ENCODE measurements at places on chromosomes 5 and 9.

DNA sequence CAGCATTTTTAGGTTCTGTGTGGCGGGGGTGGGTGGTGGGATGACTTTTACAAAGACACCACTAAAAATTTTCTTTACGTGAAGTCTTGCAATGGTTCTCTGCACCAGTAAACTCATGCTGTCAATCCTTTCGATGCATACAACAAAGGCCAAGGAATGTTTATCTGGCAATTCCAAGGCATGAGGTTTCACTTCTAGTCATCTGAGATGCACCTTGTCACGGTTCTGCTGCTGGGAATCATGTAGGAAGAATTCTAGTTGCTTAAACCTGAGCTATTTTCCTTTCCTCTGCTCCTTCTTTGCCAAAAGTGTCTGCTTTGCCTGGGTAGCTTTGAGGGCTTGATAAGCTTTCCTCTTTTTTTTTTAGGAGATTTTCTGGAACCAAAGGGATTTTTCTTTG lies 1204.5 kb upstream of the SEMA6A start:
- no peaks in the 10 kb centered on the region for H3K4me1 ChIP-seq
- no peaks in the 10 kb centered on the region for H3K27me3 ChIP-seq
- H3K27ac ChIP-seq: no peak overlapping the region

GRCh38 chr9:90325913-90326653 lies 316.5 kb downstream of the DIRAS2 start:
- no peak overlapping the region for H3K4me3 ChIP-seq
- H3K36me3 ChIP-seq: no peaks in the 10 kb centered on the region
- no peaks in the 10 kb centered on the region for H3K27me3 ChIP-seq
- H3K4me1 ChIP-seq: no peaks in the 10 kb centered on the region
- no peak overlapping the region for H3K27ac ChIP-seq

DNA sequence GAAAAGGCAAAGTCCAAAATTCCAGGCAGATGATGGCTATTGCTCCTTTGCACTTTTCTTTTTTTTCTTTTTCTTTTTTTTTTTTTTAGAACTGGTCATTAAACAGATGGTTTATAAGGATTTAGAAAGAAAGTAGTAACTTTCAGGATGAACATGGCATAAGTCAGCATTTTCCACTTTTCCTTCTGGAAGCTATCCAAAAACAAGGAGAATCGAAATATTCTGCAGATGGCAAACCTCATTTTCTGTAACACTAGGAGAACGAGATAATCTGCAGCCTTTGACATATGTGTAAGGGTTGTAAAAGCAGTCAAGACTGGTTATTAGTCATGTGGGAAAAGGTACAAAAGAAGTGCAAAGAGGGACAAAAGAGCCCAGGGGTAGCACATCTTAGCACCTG lies 69.1 kb upstream of the PUM3 start:
- DNase-seq: no peak
- no peaks in the 10 kb centered on the region for H3K36me3 ChIP-seq
- no peaks in the 10 kb centered on the region for H3K4me1 ChIP-seq
- no peak overlapping the region for H3K4me3 ChIP-seq

- no peak for DNase-seq
- no peaks in the 10 kb centered on the region for H3K4me1 ChIP-seq
- H3K4me3 ChIP-seq: no peak overlapping the region
- no peaks in the 10 kb centered on the region for H3K36me3 ChIP-seq
- no peak overlapping the region for H3K27ac ChIP-seq
Observed at GRCh38 chr5:73805449-73805848, 179.5 kb downstream of the ARHGEF28 start.

- no peaks in the 10 kb centered on the region for H3K4me1 ChIP-seq
- no peaks in the 10 kb centered on the region for H3K36me3 ChIP-seq
- H3K27me3 ChIP-seq: no peaks in the 10 kb centered on the region
- H3K27ac ChIP-seq: no peak overlapping the region
- DNase-seq: no peak
Observed at GRCh38 chr9:130069048-130069447, 15.3 kb downstream of the GPR107 start.

GRCh38 chr9:128043467-128043868 lies 23.7 kb downstream of the NAIF1 start:
- no peaks in the 10 kb centered on the region for H3K36me3 ChIP-seq
- H3K4me3 ChIP-seq: no peak overlapping the region
- peak overlapping the region; percentile 54 for H3K27ac ChIP-seq
- no peak for DNase-seq

DNA sequence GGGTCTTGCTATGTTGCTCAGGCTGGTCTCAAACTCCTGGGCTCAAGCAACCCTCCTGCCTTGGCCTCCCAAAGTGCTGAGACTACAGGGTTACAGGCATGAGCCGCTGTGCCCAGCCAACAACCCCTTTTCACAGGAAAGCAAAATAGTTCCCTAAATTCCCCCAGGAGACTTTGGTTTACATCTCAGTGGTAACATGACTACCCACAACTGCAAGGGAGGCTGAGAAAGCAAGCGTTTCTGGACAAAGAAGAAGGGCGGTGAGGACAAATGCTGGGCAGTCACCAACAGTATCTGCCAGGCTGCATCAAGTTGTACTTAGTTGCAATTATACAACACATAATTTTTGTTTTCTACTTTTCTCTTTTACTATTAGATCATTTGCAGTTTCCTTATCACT lies 7.4 kb upstream of the ADGRD2 start:
- H3K36me3 ChIP-seq: no peaks in the 10 kb centered on the region
- DNase-seq: no peak
- H3K4me3 ChIP-seq: no peak overlapping the region
- peaks cover 32% of the 10 kb centered on the region for H3K27me3 ChIP-seq
- H3K27ac ChIP-seq: no peak overlapping the region
- H3K4me1 ChIP-seq: peaks cover 5% of the 10 kb centered on the region

GRCh38 chr9:72354704-72355103 lies 10.3 kb downstream of the ZFAND5 start:
- H3K4me3 ChIP-seq: no peak overlapping the region
- H3K36me3 ChIP-seq: peaks cover 60% of the 10 kb centered on the region
- H3K4me1 ChIP-seq: no peaks in the 10 kb centered on the region
- no peaks in the 10 kb centered on the region for H3K27me3 ChIP-seq
- no peak overlapping the region for H3K27ac ChIP-seq
- no peak for DNase-seq

- H3K4me3 ChIP-seq: no peak overlapping the region
- H3K4me1 ChIP-seq: no peaks in the 10 kb centered on the region
- no peak for DNase-seq
- no peaks in the 10 kb centered on the region for H3K36me3 ChIP-seq
- H3K27ac ChIP-seq: no peak overlapping the region
Observed at GRCh38 chr5:67050125-67050524, 146.5 kb downstream of the CD180 start.

GRCh38 chr9:109771796-109772531 lies 8.0 kb upstream of the PALM2AKAP2 start:
- no peak for DNase-seq
- H3K27ac ChIP-seq: no peak overlapping the region
- H3K27me3 ChIP-seq: no peaks in the 10 kb centered on the region
- H3K36me3 ChIP-seq: no peaks in the 10 kb centered on the region
- no peaks in the 10 kb centered on the region for H3K4me1 ChIP-seq

- no peaks in the 10 kb centered on the region for H3K27me3 ChIP-seq
- H3K4me1 ChIP-seq: peaks cover 7% of the 10 kb centered on the region
- H3K27ac ChIP-seq: peak overlapping the region; percentile 98
- H3K4me3 ChIP-seq: peak overlapping the region; percentile 80
- peaks cover 14% of the 10 kb centered on the region for H3K36me3 ChIP-seq
Observed at GRCh38 chr5:146447734-146448380, 724 bp downstream of the TCERG1 start.

- DNase-seq: no peak
- H3K27ac ChIP-seq: no peak overlapping the region
- no peak overlapping the region for H3K4me3 ChIP-seq
- H3K27me3 ChIP-seq: no peaks in the 10 kb centered on the region
- peaks cover 17% of the 10 kb centered on the region for H3K4me1 ChIP-seq
Observed at GRCh38 chr9:114400219-114400618, 12.4 kb upstream of the AKNA start.

GRCh38 chr5:66710557-66711088 lies 114.4 kb downstream of the MAST4 start:
- H3K27ac ChIP-seq: no peak overlapping the region
- H3K36me3 ChIP-seq: no peaks in the 10 kb centered on the region
- peaks cover 2% of the 10 kb centered on the region for H3K27me3 ChIP-seq
- no peaks in the 10 kb centered on the region for H3K4me1 ChIP-seq

DNA sequence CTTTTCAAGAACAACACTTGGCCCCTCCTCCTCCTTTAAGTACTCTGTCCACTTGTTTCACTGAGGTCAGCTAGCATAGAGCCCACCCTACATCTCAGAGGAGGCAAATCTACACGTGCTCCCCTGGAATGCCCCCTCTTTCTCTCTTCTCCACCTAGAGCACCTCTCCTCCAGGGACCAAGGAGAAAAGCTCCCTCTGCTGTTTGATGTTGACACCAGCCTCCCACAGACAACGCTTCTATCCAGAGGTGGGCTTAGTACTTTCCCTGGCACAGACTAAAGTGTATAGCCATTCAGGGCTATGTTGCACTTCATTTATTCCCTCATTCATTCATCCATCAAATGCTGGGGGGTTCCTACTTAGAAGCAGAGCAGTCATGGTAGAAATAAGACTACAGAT lies 68.2 kb upstream of the TAF1L start:
- peak; percentile 5 for DNase-seq
- no peaks in the 10 kb centered on the region for H3K36me3 ChIP-seq
- H3K27me3 ChIP-seq: no peaks in the 10 kb centered on the region
- H3K4me1 ChIP-seq: no peaks in the 10 kb centered on the region

DNA sequence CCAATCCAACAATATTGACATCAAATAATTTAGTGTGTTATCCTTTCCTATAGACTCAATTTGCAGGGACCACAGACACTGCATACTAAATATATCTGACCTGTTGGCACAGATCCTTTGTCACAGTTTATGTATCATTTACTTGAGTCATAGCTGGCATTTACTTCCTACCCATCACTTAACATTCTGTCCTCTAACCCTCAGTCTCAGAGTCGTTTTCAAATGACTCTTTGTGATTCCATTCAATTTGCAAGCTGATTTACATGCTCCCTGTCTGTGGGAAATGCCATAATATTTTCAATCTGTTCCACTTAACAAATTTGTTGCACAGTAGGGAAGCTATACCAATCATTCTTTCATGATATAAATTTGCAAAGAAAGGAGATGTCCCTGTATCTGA lies 265.7 kb upstream of the EDIL3 start:
- no peak overlapping the region for H3K27ac ChIP-seq
- no peak for DNase-seq
- H3K27me3 ChIP-seq: no peaks in the 10 kb centered on the region
- H3K36me3 ChIP-seq: no peaks in the 10 kb centered on the region
- H3K4me1 ChIP-seq: no peaks in the 10 kb centered on the region
- no peak overlapping the region for H3K4me3 ChIP-seq

DNA sequence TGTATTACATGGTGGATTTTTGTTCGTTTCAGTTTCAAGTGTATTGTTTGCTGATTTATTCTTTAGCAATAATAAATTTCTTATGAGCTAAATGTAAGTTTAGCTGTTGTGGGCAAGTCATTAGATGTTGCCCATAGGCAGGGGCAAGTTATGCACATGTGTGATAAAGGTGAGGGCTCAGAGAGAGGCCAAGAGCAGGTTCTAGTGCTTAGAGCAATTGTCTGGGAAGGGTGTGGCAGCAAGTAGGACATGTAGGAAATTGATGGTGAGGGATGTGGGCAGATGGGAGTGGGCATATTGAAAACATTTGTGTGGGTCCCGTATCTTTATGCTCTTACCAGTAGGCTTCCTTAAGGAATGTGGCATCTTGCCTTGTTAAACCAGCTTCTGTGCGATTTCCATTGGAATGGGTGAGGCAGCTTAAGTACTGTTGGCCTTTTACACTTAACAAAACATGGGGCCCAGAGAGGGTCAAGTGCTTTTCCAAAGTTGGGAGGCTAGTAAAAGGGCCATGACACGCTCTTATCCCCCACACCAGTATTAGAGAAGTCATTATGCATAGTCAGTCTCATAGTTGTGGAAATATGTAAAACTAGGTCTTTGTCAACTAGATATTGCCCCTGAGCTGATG lies 60.6 kb downstream of the KDM4C start:
- H3K27me3 ChIP-seq: no peaks in the 10 kb centered on the region
- no peak for DNase-seq
- H3K4me1 ChIP-seq: no peaks in the 10 kb centered on the region
- H3K4me3 ChIP-seq: no peak overlapping the region

- H3K36me3 ChIP-seq: no peaks in the 10 kb centered on the region
- H3K27ac ChIP-seq: no peak overlapping the region
- no peaks in the 10 kb centered on the region for H3K27me3 ChIP-seq
- H3K4me3 ChIP-seq: no peak overlapping the region
- DNase-seq: no peak
- no peaks in the 10 kb centered on the region for H3K4me1 ChIP-seq
Observed at GRCh38 chr5:137491121-137491520, 8.0 kb downstream of the SPOCK1 start.

DNA sequence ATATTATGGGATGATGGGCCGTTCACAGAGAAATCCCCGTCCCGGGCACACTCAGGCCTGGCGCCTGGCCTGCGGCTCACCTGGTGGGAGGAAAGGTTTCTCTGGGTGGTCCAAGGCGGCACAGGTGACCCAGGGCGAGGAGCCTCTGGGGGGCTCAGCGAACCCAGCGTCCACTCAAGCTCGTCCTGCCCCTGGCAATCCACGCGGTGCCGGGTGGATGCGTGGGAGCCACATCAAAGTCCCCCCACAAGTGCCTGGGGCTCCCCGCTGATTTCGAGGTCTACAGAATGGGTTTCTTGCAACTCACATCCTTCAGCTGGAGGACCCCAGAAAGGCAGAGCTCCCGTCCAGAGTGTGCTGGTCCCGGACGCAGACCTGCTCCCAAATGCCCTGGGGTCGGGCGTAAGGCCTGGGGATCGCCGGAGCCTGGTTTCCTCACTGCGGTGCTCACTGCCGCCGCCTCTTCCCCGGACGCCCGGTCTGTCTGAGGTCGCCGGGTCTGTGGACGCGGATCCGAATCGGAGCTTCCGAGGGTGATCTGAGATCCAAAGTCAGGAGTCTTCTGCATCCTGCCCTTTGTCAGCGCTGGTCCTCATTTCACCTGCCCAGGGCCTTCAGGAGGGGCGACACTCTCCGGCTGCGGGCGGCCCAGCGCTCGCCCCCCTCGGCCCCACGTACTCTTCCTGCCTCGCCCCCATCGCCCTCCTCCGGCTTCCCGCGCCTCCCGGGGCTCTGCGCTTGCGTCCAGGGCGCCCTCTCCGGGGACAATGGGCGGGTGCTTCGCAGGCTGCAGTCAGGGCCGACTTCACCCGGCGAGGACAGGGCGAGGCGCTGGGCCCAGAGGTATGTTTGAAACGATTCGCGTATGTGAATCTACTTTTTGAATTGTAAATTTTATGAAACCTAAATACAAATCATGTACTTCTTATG lies 20.0 kb upstream of the RUFY1 start:
- H3K36me3 ChIP-seq: no peaks in the 10 kb centered on the region
- peak; percentile 51 for DNase-seq
- peak overlapping the region; percentile 16 for H3K4me3 ChIP-seq
- peaks cover 6% of the 10 kb centered on the region for H3K27me3 ChIP-seq
- H3K4me1 ChIP-seq: peaks cover 10% of the 10 kb centered on the region

- no peak for DNase-seq
- H3K27me3 ChIP-seq: no peaks in the 10 kb centered on the region
- H3K27ac ChIP-seq: no peak overlapping the region
- no peaks in the 10 kb centered on the region for H3K4me1 ChIP-seq
- no peak overlapping the region for H3K4me3 ChIP-seq
Observed at GRCh38 chr5:108303086-108303485, 78.8 kb downstream of the FBXL17 start.
